ENCODE measurements at places on chromosomes 5 and 9. TPM values are rescaled to one million over a fixed set of nuclear protein-coding genes. Genes with fewer than 3 reads are reported as not detected.

LHFPL2 gene
- polyA plus RNA-seq, result 2.5 TPM

TPPP gene
- 1.8 TPM for polyA plus RNA-seq

TTC23L gene
- not detected for polyA plus RNA-seq

CNTFR gene
- 59.9 TPM for polyA plus RNA-seq

PCDHGA1 gene
- polyA plus RNA-seq, result 0.27 TPM
